HFFc6 (cell line): ENCODE measurements at places on chromosomes 7 and 10.

DNA sequence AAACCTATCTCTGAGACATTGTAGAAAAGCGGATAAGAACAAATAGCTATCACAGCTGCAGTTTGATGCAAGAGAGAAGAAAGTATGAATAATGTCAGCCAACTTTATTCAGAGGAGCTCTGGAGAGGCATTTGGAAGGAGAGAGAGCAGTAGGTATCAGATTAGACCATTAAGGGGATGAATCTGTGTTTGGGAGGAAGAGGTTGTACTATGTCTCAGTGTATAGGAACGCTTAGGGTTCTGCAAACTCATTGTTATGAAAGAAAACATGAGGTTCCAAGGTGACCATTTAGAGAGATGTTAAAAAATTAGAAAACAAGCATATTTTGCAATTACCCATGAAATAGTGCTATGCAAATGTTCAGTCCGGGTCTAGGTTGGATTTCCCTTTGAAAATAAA lies 207.5 kb upstream of the GNAI1 start:
- no peak for DNase-seq

- no peak for DNase-seq
Observed at GRCh38 chr10:21467633-21468032, 57.8 kb downstream of the SKIDA1 start.

GRCh38 chr7:38424750-38425463 lies 151.5 kb upstream of the TARP start:
- DNase-seq, result no peak

GRCh38 chr10:32349199-32349585 lies 2.2 kb upstream of the EPC1 start:
- DNase-seq, result no peak

GRCh38 chr7:42883950-42884349 lies 27.9 kb downstream of the C7orf25 start:
- DNase-seq, result no peak

GRCh38 chr10:131452926-131453720 lies 141.6 kb upstream of the TCERG1L start:
- no peak for DNase-seq

DNA sequence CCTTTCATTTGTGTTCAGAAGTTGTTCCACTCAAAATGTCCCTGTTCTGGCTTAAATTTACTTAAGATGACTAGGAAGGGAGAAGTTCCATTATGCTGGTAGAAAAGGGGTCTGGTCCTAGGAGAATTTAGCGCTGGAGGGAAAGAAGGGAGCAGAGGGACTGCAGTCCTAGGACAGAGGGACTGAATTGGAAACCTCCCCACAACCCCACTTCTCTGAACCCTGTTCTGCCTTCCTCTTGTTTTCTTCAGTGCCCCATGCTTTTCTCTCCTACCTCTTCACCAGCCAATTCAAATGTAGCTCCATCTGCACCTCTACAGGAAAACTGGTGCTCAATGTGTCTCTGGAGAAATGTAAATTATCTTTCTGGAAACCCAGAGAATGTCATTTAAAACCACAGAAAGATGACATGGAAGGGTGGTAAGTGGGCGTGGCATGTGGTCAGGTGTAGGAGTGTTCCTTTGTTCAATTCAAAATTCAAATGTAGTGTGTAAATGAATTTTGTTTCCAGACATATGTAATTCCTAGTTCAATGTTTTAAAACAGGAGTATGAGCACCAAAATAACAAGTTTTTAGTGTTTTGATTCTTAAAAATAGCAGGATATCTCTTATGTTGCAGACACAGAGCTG lies 24.0 kb upstream of the RHOBTB1 start:
- DNase-seq, result no peak

DNA sequence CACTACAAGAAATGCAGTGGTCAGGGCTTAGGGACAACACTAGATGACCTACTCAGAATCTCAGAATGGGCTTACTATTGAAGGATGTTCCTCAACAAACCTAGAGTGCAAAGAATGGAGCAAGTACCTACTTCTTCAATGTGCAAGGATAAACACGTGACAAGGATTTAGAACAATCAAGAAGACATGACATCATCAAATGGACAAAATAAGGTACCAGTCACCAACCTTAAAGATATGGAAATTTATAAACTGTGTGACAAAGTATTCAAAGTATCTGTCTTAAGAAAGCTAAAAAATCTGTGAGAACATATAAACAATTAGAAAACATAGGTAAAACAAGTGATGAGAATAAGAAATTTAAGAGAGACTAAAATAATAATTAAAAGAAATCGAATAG lies 656.1 kb downstream of the ZWINT start:
- no peak for DNase-seq

- no peak for DNase-seq
Observed at GRCh38 chr10:124262234-124262865, 156.4 kb downstream of the OAT start.

GRCh38 chr10:3619241-3619640 lies 165.8 kb downstream of the KLF6 start:
- no peak for DNase-seq

- peak; percentile 5 for DNase-seq
Observed at GRCh38 chr10:116444527-116445142, 17.0 kb downstream of the PNLIPRP3 start.

DNA sequence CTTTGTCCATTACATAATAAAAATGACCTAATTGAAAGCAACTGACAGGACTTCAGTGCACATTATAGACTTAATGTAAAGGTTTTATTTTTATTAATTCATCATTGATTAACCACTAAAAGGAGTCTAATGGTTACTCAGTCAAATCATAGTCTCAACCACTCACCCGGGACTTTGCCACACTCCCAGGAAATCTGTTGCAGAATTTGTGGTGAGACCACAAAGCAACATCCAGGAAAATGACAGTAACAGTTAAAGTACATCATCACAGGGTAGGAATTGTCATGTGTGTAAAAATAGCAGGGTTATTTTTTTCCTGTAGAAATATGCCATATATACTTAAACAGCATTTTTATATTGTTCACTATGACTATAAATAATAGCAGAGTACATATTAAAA lies 6.3 kb upstream of the HGF start:
- no peak for DNase-seq

DNA sequence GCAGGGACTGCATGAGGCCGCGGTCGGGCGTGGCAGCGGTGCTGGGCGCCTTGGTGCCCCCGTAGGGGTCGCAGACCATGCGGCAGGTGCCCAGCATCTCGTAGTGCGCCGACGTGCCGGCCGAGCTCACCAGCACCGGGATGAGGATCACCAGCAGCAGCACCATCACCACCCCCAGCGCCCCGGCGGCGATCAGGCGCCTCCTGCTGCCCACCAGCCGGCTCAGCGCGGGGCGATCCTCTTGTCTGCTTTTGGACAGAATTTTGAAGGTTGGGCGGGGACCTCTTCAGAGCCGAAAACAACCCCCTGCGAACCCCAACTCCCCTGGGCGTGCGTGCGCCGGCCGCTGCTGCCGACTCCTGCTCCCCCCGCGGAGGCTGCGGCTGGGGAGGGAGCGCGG lies 779 bp downstream of the C1QL3 start:
- DNase-seq, result no peak

DNA sequence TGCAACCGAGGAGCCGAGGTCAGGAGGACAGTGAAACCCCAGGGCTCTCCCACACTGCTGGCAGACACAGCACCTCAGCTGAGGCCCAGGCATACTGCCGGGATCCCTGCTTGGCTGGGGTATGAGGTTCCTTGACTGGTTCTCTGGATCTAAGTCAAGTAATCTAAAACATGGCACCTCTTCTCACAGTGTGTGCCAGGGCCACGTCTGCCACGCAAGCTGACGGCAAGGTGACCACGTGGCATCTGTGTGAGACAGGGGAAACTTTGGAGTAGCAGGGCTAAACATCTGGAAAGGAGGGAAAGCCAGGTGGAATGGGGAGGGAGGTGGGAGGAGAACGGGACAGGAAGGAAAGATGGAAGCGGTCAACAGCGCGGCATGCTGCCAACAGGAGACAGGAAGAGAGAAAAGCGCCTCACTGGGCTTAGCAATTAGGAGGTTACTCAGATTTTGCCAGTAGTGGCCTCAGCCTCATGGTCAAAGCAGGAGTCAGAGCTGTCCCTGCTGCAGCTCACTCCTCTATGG lies 103.7 kb downstream of the CXCL12 start:
- no peak for DNase-seq

DNA sequence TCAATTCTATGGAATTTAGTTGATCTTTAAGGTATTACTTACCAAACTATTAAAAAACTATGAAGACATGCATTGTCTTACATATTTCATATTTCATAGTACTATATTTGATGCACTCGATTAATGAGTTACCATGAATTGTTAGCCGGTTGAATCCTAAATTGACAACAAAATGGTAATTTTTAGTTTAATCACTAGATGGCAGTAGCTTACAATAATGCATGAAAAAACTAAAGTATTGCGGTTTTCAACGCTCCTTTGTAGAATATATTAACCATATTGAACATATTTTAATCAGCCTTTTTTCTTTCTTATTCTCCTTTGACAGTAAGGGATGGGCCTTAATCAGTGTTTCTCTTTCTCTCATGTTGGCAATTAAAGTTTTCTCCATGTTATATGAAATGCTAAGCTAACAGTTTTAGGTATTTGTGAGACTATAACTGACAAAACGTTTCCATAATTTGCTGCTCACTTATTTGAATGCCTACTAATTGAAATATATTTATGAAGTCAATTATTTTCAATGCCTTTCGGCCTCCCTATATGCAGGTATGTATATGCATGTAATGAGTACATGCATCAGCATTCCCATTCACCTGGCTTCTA lies 48.5 kb upstream of the ARL4A start:
- DNase-seq, result peak; percentile 56

DNA sequence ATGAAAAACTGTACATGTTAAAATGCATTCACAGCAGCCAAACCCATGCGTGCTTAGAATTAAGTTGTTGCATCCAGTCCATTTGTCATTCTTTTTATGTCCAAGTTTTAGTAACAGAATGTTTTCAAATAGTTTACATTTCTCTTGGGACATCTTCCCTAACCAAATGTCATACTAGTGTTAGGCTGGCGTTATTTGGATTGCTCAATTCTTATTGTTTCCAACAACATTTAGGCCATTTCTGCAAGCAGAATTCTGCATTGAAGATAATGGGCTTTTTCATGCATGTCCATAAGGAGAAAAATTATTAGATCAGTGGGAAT lies 203.0 kb downstream of the HIBADH start:
- DNase-seq, result no peak

- no peak for DNase-seq
Observed at GRCh38 chr7:47640265-47640664, 58.4 kb upstream of the TNS3 start.

GRCh38 chr7:151390598-151391357 lies 19.1 kb downstream of the WDR86 start:
- DNase-seq, result no peak

DNA sequence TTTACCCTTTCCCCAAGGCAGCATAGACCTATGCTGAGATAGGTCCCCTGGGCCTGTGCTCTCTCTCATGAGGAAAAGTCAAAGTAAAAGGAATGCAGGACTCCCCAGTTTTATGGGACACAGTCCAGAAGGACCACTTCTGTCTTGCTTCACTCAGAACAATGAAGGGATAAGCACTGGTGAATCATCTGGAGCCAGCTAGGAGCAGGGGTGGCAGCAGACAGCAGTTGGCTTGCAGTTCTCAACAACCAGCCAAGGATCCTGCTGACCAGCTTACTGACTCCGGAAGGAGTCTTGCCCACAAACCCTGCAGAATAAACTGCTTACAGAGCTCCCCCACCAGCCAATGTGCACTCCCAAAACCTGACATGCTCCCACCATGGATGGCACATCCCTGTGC lies 152.1 kb upstream of the GHITM start:
- no peak for DNase-seq

DNA sequence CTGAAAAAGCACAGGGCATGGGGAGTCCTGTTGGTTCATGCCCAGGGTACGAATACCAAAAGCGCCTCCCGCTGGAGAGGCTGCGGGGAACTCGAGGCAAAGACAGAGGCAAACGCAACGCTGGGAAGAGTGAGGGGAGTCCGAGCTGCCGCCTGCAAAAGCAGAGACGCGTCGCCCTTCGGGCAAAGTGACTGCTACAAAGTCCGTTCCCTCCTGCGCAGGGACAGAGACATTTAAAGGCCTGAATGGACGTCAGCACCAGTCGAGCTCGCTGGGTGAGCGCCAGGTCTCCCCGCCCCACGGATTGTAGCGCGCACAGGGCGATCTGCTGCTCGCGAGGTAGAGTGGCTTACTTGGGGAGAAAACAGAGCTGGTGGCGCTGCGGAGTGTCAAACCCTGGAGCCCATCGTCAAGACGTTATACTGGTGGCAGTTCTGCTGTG lies 732.8 kb downstream of the ZWINT start:
- DNase-seq, result no peak

- no peak for DNase-seq
Observed at GRCh38 chr7:147756300-147756699, 834.3 kb upstream of the C7orf33 start.

DNA sequence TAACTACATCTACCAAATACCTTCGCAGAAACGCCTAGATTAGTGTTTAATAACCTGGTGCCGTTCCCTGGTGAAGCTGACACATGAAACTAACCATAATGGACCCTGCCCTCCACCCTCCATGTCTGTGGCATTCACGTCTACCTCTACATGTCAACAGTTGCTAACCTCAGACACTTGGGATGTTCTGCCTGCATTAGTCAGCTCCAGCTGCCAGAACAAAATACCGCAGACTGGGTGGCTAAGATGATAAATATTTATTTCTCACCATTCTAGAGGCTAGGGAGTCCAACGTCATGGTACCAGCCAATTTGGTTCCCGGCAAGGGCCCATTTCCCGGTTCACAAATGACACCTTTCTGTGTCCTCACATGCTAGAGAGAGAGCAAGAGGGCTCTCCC lies 118.5 kb upstream of the CHST15 start:
- DNase-seq, result peak; percentile 73

DNA sequence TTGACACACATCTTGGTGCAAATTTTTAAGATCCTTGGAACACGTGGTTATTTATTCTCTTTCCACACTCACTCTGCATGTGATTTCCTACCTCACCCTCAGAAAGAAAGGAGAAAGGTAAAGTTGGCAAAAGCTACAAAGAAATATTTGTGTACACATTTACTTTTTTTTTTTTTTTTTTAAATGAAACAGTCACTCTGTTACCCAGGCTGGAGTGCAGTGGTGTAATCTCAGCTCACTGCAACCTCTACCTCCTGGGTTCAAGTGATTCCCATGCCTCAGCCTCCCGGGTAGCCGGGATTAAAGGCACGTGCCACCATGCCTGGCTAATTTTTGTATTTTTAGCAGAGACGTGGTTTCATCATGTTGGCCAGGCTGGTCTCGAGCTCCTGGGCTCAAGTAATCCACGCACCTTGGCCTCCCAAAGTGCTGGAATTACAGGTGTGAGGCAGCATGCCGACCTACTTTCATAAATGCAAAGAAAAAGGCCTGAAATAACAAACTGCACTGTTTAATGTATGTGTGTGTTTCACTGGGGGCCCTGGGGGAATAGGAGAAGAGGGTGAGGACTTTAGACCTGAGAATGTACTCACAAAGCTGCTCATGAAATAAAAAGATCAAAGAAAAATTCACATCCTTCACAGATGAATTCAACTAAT lies 71.6 kb upstream of the GRID1 start:
- DNase-seq, result no peak
